Karpas-422 (cell line): ENCODE measurements at places on chromosomes 3 and 15. TPM values are rescaled to one million over a fixed set of nuclear protein-coding genes. Genes with fewer than 3 reads are reported as not detected.

The ABHD17C gene
- 0.48 and 1.4 TPM in 2 replicates for total RNA-seq

DNA sequence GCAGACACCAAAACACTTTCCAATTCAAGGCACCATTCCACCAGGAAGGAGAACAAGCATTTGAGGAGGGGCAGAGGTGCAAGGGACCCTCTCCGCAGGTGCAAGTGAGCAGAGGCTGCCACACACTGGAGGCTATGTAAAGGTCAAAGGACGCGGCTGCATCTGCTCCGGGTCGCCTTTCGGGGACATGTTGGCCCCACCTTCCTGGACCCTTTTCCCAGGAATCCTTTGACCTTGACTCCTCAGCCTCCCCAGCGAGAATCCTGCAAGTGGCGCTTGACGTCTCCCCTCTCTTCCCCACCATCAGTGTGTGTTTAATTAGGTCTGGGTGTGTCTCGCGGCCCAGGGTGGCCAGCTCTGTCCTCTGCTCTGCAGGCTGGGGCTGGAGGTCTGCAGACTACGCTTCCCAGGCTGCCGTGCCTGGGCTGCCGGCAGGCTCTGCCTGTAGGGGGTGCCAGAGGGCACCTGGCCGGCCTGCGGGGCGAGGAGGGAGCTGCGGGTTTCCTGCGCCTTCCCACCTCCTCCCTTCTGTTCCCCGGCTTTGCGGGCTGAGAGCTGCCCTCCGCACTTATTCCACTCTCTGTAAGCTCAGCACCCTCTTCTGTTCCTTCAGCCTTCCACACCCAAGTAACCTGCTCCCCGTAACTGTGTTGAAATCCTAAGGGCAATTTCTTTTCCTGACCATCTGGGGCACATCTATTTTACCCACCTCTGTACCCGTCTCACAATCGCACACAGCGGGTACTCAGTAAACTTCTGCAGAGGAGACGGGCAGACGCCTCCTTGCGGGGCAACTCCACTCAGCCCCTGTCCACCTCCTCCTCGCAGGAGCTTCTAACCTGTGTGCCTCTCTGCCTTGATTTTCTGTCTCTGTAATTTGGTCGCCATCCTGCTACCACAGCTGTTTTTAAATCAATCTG, 129.8 kb downstream of the NSMCE3 start:
- H3K27ac ChIP-seq: no peak overlapping the region
- H3K4me3 ChIP-seq: no peak overlapping the region
- no peaks in the 10 kb centered on the region for H3K4me1 ChIP-seq
- H3K27me3 ChIP-seq: no peaks in the 10 kb centered on the region
- H3K36me3 ChIP-seq: no peaks in the 10 kb centered on the region
- DNase-seq: peak; percentile 76

DNA sequence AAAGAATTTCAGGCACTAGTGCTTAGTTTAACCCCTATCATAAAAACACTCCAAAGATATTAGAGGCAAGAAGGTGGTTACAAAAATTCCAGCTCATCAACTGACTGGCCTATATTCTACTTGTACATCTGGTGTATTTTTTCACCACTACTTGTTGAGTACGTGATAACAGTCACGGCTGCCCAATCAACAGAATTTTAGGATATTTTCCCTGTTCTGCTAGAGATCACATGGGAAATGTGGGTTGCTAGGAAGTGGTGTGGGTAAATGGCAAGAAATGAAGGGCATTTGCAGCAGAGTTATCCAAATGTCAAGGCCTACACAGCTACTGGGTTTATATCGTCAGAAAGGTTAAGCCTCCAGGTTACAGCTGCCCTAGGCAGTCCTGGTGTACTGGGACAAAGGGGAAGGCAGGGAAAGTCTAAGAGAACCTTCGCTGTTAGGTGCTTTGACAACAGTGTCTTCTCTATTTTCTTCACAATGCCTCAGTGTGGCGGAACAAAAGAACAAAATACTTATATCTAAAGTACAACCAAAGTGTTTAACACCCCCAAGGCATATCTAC, 81.9 kb downstream of the FMN1 start:
- DNase-seq: no peak
- H3K27ac ChIP-seq: no peak overlapping the region
- H3K36me3 ChIP-seq: no peaks in the 10 kb centered on the region
- H3K4me1 ChIP-seq: no peaks in the 10 kb centered on the region
- H3K4me3 ChIP-seq: no peak overlapping the region

GRCh38 chr3:48397767-48398681, 26.0 kb downstream of the FBXW12 start:
- no peak overlapping the region for H3K27ac ChIP-seq
- no peak overlapping the region for H3K4me3 ChIP-seq
- no peak for DNase-seq
- H3K36me3 ChIP-seq: no peaks in the 10 kb centered on the region

DNA sequence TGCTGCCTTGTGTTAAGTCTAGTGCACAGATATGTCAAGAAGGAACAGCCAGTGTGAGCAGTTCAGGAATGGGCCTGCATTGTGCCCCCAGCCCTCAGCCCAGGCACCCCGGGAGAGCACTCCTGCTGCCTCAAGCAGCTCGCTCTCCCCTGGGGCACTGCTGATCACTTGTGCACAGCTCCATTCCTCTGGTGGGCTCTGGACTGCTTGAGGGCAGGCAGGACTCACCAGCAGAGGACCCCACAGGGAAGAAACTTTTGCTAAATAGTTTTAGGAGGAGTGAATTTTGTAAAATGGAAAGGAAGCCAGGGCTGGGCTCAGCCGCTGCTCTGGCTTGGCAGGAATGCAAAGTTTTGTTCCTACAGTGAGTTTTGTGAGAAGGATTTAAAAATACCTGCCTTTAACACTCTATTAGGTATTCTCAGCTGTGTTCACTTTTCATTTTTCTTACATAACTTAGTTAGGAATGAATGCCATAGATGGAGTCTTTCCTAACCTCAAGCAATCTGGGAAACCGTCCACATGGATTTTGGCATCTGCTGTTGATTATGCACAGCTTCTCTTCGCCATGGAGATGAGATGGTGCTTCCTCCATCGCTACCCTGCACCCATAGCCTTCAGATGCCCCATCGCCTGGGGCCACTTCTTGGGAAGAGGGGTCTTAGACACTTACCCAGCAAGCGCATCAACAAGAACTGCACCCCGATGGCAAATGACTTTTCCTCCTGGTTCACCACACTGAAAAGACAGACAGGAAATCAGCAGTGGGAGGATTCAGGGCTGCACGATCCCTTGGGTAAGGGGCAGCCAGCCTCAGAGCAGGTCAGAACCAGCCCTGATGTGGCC, 42.3 kb upstream of the RAB6B start:
- no peak overlapping the region for H3K4me3 ChIP-seq
- no peaks in the 10 kb centered on the region for H3K27me3 ChIP-seq
- no peaks in the 10 kb centered on the region; the same call in 1 of the 2 replicates for H3K4me1 ChIP-seq
- H3K27ac ChIP-seq: no peak overlapping the region
- H3K36me3 ChIP-seq: no peaks in the 10 kb centered on the region

DNA sequence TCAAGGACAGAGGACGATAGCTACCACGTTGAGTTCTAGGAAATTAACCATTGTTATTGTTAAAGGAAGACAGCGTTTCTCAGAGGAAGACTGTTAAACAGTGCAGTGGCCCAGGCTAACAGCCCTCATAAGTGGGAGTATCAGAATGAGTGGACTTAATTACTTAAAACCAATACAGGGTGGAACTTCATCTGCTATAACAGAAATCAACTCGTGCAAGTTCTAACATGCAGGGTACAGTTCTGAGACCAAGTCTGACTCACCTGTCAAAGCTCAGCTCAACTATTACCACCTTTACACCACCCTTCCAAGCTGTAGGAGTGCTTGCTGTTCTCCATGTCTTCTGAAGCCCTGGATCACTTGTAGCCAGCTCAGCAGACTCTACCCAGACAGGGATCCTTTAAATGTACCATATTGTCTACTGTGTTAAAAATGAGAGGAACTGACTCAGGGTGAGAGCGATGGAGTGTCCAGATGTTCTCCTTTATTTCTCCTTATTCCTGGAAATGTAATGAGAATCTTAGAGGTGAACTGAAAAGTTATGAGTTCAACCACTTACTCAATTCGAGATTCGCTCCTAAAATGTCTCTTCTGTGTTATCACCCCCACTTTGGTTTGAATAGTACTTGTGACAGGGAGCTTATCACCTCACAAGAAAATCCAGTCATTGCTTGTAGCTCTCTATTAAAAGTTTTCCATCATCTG, 26.5 kb downstream of the CD86 start:
- no peak for DNase-seq
- no peak overlapping the region for H3K27ac ChIP-seq
- H3K27me3 ChIP-seq: no peaks in the 10 kb centered on the region
- no peaks in the 10 kb centered on the region for H3K36me3 ChIP-seq

DNA sequence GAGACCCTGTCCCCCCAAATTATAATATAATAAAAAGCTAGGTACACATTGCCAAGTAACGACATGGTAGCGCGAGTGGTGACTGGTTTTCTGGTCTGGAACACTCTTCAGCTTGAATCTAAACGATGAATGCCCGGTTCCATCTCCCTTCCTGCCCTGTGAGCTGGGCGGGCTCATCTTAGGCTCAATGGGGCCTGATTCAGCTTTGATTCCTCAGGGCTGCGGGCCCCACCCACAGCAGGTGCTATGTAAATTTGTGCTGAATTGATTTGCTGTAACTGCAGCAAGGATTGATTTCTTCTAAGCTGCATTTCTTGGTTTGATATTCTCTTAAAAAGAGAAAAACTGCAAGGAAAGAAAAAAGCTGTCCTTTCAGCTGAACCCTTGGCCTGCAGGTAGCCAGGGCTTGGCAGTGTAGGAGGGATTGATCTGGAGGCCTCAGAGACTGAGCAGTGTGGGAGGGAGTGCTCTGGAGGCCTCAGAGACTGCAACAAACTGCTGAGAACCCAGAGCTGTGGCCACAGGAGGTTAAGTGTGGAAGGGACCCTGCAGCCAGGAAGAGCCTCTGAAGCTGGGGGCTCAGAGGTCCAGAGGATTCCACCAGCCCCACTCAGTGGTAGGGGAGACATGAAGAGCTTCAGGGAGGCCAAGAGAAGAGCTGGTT, 231.6 kb downstream of the XXYLT1 start:
- H3K27me3 ChIP-seq: no peaks in the 10 kb centered on the region
- H3K4me3 ChIP-seq: no peak overlapping the region
- H3K27ac ChIP-seq: no peak overlapping the region
- no peak for DNase-seq
- H3K36me3 ChIP-seq: no peaks in the 10 kb centered on the region

GRCh38 chr3:71425491-71426071, 157.9 kb downstream of the FOXP1 start:
- 0 out of 2 replicates have a peak, but pooled peaks cover 6% of the 10 kb centered on the region for H3K36me3 ChIP-seq
- H3K4me3 ChIP-seq: 0 out of 2 replicates have a peak overlapping the region, but pooled peaks have one; percentile 3
- peak; percentile 80 for DNase-seq
